ENCODE measurements at places on chromosomes 2 and 18.

- no peak for DNase-seq
These were observed 55.7 kb upstream of the CTAGE1 start for GRCh38 chr18:22473366-22473765.

DNA sequence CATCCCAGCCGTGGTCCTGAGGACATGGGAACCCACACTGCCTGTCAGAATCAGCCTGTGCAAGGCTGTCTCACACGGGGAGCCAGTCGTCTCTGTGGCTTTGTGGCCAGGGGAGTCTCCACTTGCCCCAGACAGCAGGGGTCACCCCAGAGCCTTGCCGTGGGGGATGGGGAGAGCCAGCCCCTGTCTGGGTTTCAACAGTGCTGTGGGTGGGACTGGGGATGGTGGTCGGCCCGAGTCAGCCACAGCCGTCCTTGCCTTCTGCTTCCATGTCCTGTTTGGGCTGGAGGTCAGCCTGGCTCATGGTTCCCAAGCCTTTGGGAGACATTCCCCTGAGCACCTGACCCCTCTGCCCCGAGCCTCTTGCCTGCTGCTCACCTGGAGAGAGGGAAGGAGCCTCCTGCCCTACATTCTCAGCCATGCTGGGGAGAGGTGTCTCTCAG is 19.6 kb downstream of the GPR35 start:
- DNase-seq = no peak

GRCh38 chr18:7090771-7091170 is 26.8 kb downstream of the LAMA1 start:
- DNase-seq = no peak

DNA sequence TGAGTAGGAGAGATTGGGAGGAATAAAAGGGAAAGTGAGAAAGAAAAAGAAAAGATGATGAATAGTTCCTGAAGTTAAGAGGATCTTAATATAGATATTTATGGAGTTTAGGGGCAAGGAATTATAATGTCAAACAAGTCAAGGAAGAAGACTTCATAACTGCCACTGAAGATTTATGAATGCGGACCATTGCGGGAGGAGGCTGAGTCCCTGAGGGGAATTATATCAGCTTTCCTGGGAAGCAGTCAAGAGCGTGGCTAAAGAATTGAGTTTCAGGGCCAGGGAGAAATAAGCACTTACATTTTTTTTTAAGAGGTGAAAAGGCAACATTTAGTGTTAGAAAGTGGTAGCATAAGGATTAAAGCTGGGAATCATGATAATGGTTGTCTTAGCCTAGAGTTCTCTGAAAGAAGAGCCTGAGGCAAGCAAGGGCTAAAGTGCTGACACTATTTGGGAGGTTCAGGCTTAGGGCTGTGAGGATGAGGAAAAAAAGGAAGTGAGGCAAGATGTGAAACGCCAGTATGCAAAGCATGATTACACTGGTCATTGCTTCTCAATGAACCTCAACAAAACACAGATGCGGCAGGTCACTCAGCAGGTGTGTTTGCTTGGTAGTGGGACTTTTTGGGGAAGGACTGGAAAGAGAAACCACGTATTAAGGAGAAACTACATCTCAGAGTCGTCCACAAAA is 217.1 kb downstream of the SLC4A3 start:
- DNase-seq = no peak

DNA sequence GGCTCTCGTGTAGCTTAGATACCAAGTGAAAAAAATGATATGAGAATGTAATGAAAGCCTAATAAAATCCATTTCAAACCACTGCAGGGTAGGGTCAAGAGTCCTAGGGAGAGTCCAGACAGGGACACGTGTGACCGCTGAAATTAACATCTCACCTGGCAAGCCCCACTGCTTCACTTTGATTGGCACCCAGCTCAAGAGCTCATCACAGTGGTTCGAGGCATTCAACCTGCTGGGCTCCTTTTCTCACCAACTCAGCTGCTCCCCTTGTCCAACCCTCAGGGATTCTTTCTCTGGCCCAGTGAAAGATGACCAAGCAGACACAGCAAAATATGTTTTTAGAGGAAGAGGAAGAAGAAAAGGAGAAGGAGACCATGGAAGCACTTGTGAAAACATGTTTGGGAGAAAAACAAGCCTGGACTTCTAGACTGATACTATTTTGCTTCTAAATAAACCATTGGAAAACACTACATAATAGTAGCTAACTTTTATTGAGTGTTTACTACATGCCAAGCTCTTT is 49.2 kb upstream of the CREB1 start:
- no peak for DNase-seq

- DNase-seq = no peak
These were observed 119.7 kb upstream of the ETAA1 start for GRCh38 chr2:67277450-67277849.

All from activated CD4-positive, alpha-beta T cell treated with anti-CD3 and anti-CD28 coated beads, Interleukin-2, amount 50 U/mL, for 48 hours (primary cell).